ENCODE measurements at places on chromosomes 5 and 9.

DNA sequence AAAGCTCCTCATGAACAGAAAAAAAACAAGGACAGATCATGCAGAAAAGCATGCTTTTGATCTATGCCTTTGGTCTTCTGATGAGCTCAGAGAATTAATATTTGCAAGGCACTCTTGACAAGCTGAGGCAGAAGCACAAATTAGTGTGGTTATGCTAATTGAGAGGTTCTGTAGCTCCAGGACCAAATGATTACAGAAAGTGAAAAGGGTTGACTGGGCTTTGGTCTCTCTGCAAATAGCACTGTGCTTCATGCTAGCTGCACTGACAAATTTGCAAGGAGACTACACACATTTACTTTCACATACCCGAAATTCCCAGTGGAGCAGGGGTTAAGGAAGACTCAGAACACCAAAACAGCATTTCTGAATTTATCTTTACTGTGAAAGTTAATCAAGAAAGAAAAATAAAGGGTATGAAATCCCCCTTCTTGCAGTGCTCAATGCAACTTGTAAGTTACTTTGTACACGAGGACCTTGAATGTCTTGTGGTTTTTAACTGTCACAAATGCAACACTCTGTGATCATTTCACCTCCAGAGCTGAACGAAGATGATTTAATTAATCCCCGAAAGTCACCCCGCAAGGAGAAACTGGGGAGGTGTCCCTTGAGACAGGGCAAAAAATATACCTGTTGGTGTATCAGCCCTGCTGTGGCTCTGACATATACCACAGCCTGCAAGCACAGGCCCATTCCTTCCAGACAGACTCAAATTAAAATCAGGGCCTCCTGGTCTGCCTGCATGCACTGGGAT is 11.9 kb downstream of the RAPGEF1 start:
- no peak for DNase-seq

GRCh38 chr9:35669331-35670145 is 4.2 kb upstream of the CA9 start:
- DNase-seq = peak; percentile 29

GRCh38 chr9:6938447-6938846 is 180.7 kb downstream of the KDM4C start:
- DNase-seq = no peak

- no peak for DNase-seq
Measured at GRCh38 chr5:155068616-155069100, 55.1 kb downstream of the KIF4B start.

DNA sequence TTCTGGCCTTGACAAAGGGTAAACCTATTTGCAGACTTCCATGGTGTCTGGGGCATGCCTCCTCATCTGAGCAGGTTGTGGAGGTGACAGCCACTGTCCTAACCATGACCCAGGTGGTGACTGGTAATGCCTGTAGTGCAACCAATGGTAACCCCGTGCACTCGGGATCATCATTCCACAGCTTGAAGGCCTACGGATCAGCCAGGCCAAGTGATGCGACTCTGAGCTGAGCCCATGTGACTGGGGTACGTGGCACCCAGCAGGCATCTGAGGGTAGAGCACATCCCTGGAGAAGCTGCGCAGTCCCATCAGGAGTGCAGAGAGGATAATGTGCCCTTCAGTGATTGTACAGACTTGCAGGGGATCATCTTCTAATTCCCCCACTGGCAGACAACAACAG is 35.0 kb downstream of the DROSHA start:
- peak; percentile 50 for DNase-seq

Data from posterior cingulate gyrus (tissue), 11 donors.